ENCODE measurements at places on chromosomes 4 and X.
A peak's percentile ranks its signal among the peaks of the same experiment; 100 is the strongest.

GRCh38 chr4:13484749-13485221 is 645 bp upstream of the RAB28 start:
- no peak for DNase-seq

GRCh38 chr4:53349091-53349491 is 16.8 kb downstream of the SCFD2 start:
- no peak for DNase-seq

DNA sequence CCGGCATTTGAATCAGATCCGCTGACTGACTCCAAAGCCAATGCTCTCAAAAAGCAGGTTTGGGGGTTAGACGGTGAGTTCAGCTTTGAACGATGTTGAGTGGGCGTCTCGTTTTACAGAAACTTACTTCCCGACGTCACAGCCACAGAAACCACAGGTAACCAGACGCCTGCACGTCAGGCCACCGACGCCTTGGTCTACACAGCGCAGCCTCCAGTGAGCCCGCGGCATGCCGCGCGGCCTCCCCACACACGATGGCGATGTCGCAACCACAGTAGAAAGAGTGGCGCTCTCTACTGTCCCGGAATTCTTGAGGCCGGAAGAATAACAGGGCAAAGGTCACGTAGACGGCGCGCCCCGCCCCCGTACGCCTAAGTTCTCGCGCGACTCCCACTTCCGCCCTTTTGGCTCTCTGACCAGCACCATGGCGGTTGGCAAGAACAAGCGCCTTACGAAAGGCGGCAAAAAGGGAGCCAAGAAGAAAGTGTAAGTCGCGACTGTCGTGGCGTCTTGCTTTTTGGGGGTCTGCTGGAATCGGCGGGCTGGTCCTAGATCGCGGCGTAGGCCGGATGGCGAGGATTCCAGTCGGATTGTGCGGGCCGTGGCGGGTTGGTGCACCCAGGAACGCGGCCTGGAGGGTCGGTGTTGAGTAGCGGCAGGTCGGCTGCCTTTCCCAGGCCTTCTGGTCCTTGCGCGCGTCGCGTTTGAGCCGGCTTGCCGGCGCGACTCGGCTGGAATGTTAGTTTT is at the start of gene RPS3A:
TSS of gene RPS3A (plus strand) at position 400 of the 747 bp plus-strand sequence. CDS start at position 425, 25 bp downstream.
- peak; percentile 95 for DNase-seq

- no peak for DNase-seq
Observed at GRCh38 chrX:109822861-109823260, 89.8 kb upstream of the ACSL4 start.

DNA sequence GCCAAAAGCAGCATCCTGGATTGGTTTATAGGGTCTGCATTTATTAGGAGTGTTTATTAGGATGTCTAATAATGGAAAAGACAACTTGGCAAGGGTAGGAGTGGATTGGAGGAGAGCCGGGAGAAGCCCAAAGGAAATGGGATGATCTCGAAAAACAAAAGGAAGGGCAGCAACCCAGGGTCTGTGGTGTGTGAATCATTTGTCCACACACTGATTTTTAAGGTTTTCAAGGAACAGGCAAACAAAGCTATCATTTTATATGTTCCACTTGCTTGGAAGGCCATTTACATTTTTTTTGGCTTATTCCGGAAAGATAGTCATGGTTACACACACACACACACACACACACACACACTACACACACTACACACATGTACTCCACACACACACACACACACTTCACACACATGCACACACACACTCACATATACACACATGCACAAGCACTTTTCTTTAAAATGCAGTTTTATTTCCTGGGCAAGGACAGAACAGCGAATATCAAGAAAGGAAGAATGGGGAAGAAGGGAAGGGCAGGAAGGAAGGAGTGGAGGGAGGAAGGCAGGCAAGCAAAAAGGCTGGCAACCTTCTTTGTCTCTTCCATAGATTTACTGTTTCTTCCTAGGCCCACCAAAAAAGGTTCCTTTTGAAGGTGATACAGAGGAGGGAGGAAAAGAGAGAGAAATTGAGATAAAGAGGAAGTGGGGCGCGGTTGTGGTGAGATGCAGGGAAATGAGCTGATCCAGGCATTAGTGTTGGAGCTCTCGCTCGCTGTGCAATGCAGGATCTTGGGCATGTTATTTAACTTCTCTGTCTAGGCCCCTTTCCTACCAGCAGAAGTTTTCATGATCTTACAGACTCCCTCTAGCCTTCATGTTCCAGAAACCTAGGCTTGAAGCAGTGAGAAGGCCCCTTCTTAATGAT is 88.6 kb upstream of the MAML3 start:
- DNase-seq: no peak

DNA sequence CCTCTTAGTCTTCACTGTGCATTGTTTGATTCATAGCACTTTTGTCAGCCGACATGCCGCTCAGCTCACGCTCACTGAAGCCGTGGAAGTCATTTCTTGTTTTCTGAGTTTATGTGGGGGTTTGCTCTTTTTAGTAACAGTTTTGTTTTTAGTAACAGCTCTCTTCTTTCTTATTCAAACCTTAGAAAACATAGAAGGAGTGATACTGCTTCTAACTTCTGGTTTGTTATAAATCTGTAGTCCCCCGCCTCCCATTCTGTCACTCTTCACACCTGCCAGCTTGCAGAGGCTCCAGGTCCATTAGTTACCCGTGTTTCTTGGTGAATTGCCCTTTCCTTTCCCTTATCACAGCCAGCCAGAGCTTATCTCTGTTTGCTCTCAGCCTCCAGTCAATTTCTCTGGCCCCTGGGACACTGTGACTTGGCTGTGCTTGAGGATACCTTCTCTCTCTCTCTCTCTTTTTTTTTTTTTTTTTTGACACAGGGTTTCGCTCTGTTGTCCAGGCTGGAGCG is 50.5 kb downstream of the GRK4 start:
- no peak for DNase-seq

- no peak for DNase-seq
Observed at GRCh38 chr4:102759831-102760644, 730 bp downstream of the MANBA start.

GRCh38 chr4:102263024-102263787 is 82.1 kb downstream of the SLC39A8 start:
- DNase-seq: peak; percentile 23

GRCh38 chr4:101086801-101087586 is 260.3 kb downstream of the PPP3CA start:
- no peak for DNase-seq

DNA sequence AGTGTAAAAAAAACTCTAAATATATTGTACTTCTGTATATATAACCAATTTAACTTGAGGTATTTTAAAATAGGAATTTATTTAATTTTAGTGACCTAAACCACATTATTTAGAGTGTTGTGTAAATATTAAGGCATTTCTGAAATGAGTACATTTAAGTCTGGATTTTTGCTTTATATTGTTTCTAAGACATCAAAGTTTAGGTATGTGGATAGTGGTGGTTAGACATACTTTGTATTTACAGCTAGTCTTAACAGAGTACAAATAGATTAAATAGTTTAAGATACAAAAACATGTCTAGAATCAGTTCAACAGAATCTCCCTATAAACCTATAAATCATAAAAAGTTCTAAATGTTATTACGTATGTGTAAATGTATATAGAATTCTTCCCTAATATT is 588.5 kb downstream of the TRIML1 start:
- DNase-seq: no peak

DNA sequence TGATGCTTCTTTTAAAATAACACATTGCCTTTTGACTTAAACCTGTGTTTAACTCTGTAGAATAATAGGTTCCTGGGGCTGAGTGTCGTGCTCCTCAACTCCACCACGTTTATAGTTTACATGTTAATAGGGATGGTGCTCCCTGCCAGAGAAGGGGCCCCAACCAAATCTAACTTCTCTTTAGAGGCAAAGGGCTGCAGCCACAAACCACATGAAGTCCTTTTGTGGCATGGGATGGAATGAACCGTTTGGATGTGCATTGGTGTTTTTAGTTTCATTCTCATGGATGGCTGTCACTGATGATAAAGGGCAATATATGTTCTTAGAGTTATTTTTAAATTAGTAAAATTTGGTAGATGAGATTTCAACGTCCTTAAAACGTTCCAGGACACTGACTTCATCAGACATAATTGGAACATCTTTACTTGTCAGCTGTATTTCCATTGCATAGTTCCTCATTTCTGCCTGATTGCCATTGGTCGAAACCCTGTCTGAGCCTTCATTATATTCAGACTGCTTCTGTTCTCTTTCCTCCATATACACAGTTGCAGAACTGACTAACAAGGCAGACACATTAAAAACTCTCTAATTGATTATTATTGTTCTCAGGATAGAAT is 60.4 kb upstream of the HPF1 start:
- no peak for DNase-seq

DNA sequence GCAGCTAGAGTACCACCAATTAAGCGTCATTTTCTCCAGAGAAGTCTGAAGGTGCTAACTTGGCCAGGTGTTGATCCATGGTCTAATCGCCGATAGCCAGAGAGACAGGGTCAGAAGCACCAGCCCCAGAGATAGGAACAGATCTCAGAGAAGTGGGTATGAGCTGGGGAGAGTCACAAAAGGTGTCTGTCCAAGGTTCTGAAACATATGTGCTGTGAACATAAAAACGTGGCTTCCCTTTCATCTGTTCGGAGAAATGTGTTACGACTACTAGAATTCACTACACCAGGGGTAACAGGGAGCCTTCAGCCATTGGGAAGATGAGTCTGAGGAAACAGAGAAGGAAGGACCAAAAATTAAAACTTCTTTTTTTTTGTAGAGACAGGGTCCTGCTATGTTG is 91.3 kb downstream of the FBXL5 start:
- no peak for DNase-seq

DNA sequence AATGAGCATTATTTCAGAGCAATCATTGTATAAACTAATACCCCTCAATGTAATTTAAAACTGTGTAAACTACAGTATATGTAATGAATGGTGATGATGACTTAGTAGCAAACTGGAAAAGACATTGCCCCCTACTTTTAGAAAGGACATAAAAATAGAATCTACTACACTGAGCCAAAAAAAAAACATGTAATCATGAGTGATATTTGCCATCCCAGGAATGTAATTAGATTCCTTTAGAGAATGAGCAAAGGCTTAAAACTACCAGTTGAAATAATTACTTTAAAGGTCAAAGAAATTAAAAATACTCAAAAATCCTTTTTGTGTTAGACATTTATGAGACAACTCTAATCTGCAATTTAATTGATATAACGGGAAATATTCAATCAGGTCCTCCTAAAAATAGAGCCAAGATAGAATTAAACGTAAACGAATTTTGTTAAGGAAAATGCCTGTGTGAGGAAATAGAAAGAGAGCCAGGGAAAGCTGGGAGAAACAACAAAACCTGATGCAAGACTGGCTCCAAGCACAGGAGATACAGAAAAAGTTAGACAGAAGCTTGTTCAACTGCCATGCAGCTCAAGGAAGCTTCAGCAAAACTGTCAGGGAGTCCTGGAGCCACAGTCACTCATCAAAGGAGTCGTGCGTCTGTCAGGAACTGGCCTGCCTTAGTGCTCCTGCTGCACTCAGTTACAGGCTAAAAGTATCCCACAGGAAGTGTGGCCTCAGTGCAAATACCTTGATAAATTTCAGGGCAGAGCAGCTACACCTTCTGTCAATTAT is 655.7 kb upstream of the INTU start:
- DNase-seq: no peak

DNA sequence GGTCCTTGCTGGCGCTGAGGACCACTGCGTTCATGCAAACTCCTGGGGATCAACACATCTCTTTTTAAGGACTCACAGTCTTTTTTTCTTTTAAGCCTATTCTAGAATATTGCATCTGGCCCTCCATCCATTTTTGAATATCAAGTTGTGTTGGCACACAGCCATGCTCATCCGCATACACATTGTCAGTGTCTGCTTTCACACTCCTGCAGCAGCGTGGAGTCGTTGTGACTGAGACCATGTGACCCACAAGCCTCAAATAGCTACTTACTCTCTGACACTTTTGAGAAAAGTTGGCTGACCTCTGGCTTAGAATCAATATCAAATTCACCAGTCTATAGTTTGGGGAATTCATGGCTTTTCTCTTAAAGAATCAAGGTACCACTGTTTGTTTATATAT is 191.8 kb upstream of the S100G start:
- no peak for DNase-seq

GRCh38 chr4:23648854-23649596 is 240.8 kb downstream of the PPARGC1A start:
- no peak for DNase-seq

DNA sequence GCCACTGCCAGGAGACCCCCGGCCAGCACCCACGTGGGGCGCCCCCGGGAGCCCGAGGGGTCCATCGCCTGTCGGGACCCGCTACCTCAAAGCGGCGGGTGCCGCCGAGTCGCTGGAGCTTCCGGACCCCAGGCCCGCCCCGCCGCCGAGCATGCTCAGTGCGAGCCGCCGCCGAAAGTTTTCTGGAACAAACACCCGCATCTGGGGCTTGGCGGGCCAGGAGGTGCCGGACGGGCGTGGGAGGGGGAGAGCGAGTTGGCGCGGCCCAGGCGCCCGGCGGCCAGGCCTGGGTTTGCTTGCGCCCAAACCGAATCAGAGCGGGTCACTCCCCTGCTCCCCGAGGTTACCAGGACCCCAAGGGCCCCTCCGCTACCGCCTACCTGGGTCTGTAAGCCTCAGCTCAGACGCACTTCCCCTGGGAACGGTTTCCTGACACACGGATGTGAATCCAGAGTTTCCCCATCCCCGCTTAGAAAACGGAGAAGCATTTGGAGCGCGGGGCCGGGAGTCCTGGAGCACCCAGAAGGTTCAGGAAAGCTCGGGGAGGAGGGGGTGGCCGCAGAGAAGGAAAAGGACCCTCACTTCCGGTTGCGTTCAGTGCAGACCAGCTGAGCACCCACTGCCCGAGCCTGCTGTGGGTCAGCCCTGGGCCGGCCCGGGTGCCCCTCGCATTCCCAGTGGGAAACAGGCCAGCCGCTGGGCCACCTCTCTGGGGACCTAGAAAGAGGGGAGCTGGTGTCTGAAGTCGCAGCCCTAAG is at the start of gene EVC2:
TSS of gene EVC2 (minus strand) at position 111 of the 758 bp plus-strand sequence. CDS start at position 65, 46 bp downstream.
- no peak for DNase-seq

DNA sequence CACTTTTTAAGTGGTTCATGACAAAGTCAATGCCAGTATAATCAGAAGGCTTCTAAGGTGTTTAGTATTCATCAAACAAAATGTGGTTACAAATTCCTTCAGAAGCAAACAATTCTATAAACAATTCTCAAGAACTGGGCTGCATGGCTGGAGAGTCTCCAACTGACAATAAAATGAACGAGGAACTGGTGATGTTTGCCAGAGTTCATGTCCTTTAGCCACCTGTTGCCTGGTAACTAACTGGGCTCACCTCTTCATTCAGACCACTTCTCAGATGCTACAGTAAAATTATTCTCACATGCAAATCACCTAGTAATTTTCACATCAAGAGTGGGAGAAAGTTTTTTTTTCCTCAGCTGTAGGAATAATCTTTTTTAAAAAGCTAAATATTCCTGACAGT is 53.3 kb downstream of the CAMK2D start:
- DNase-seq: no peak

GRCh38 chrX:2412131-2412530 is 88.6 kb downstream of the DHRSX start:
- no peak for DNase-seq

All from right renal cortex interstitium (tissue), 3 donors.